AG09319 (cell line): ENCODE measurements at places on chromosomes 16 and 17.
A peak's percentile ranks its signal among the peaks of the same experiment; 100 is the strongest.

DNA sequence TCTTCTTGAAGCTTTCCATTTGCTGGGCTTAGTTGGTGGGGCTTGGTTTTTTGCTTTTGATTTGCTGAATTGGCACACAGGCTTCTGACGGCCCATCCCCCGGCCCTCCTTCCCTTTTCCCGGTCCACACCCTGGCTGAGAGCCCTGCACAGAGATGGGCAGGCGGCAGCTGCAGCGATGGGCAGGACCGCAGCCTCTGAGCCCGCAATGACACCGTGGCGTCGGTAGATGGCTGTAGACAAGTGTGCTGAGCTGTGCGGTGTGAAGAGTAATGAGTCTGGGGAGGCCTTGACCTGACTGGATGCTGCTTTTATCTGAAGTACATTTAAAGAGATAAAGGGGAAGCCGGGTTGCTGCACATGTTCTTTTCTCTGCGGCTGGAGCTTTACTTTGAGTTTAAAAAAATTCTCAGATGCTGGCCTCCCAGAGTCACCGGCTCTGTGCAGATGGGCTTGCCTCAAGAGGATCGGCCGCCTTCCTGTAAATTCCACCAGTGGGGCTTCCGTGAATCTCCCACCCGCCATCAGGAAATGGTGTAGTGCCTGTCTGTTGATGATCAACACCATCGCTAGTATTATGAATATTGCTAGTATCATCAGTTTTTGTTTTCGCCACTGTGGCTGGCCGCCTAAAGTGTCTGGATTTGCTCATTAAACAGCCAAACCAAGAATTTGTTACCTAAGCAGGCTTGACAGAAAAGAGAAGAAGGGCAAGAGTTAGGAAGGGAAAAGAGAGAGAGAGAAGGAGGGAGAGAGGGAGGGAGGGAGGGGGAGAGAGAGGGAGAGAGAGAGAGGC lies 245.6 kb upstream of the RBFOX1 start:
- no peak for DNase-seq

DNA sequence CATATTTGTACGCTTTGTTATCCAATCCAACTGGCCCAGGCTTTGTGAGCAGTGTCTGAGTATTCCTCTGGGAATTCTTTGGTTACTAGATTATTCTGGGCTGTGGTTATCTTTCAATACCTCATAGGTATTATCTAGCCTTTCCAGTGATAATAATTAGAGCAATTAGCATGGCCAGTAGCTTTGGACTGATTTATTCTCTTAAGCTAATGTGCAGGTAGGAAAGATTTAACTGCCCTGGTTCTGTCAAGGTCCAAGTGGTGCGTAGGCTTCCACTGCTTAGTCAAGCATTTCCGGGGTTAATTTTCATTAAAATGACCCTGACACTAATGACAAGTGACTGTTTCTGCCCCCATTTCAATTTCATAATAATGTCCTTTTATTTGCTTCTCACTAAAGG lies 54.2 kb upstream of the PMFBP1 start:
- no peak for DNase-seq

DNA sequence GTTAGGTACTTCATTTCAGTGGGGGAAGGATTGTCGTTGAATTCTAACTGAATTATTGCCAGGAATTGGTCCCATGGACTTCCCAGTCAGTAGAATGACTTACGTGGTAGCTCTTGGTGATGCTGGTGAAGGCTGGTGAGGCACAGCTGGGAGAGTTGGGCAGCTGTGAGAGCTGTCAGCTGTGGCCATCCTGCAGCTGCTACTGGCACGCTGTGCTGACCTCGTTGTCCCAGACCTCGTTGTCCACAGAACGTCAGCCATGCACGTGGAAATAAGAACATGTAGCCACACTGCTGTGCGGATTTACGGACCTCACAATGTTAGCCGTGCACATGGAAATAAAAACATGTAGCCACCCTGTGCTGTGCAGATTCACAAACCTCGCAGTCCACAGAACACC lies 102.3 kb downstream of the NPIPB11 start:
- DNase-seq, result no peak

GRCh38 chr16:85940214-85940613 lies 41.3 kb downstream of the IRF8 start:
- no peak for DNase-seq

- no peak for DNase-seq
Observed at GRCh38 chr17:60910415-60910814, 232.8 kb downstream of the BCAS3 start.

DNA sequence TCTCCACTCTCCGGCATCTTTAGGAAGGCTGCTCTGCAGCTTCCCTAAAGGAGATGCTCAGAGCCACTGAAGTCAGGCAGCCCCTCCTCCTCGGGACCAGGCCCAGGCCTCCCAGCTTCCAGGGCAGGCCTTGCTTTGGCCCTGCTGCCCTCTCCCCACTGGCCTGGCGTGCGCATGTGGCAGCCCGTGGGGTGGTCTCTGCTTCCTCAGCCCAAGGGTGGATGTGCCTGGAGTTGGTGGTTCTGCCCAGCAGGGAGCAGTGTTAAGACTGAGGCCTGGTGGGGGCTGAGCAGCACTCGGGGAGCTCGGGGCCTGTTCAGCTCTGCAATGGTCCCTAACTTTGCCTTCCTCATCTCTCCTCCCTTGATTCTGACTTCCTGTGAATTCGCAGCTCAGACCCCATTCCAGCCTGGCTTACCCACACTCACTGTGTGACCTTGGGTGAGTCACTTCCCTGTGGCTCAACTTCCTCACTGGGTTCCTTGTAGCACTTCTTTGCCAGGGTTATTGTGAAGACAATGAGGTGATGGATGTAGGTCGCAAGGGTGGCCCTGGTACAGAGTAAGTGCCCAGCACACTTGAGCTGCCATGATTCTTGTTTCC lies 63.2 kb downstream of the NKD1 start:
- DNase-seq, result no peak

- no peak for DNase-seq
Observed at GRCh38 chr17:6554342-6554741, 2.0 kb downstream of the PITPNM3 start.

GRCh38 chr16:20504418-20504817 lies 53.1 kb downstream of the ACSM2A start:
- DNase-seq, result no peak

DNA sequence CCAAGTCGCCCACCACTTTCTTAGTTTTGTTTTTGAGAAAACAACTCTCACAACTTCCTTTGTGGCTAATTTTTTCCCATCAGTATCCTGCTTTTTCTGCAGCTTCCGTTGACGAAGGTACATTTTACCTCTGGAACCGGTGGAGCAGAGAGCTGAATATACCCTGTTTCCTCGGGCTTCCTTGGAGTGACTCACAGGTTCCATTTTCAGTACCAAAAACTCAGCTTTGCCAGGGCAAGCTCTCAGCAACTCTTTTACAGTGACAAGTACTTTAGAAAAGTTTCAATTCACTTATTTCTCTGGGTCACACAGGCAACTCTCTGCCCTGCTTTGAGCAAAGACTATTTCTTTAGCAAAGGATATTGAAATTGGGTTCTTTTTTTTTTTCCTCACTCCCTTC lies 318.9 kb downstream of the SNX29 start:
- no peak for DNase-seq

DNA sequence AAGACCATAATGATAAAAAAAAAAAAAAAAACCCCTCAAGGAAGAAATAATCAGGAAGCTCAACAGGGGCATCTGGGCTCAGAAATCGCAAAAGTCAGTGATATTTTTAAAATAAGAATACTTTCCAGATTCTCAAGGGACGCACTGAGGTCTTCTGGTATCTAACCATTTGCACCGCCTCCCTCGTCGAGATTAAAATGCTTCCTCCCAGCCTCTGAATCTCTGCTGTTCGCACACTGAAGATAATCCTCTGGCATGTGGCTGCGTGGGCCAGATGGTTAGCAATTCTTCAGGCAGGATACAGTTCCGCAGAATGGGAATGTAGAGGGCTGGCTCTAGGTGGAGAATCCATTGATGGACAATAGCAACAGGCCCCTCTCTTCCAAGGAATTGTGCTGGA lies 211.7 kb upstream of the CDH5 start:
- DNase-seq, result no peak

DNA sequence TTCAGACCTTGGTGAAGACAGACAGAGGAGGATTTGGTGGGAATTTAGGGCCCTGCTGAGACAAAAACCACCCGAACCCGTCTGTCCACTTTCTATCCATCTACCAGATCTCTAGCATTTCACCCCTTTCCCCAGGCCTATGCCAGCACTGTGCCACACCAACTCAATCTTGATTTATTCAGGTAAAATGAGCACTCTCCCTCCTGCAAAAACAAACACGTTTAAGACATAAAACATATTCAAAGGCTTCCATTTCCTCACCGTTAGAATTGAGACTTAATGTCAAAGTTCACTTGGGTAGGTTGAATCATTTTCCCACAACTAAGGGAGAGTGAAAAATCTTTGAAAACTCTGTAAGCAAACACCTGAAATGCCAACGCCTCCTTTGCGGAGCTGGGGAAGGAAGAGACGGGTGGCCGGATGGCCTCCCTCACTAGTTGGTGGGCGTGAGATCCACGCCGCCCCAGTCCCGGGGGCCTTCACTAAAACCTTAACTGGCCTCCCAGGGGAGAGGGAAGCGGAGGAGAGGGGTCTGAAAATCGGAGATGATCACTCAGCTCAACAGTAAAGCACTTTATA lies 862 bp downstream of the DCAKD start:
- DNase-seq, result no peak

DNA sequence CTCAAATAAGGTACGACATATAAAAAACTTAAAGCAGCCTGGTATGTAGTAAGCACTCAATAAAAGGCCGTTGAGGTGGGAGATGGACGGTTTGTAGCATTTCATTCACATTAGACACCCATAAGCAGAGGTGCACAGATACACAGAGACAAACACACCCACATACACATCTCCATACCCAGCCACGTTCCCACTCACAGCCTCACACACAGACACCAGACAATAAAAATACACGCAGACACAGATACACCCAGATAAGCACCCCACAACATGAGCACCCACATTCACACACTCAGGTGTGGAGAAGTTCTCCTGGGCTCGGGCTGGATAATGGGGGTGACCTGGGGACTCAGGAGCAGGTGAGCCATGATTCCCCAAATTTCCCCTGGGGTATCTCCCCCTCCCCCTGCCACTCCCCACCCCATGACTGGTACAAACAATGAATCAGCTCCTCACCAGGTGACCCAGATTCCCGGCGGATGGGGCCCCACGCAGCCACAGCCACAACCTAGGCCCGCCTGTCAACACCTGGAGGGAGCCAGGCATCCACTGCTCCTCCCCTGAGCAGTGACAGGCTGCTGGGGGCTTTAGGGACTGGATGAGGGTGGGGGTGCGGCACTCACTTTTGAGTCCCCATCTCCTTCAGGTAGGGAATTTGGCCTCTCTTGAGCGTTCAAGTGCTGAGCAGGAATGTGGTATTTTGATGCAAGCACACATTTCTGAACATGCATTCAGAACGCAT lies 2.7 kb downstream of the DLX3 start:
- no peak for DNase-seq

- peak; percentile 90 for DNase-seq
Observed at GRCh38 chr17:60817192-60817591, 139.5 kb downstream of the BCAS3 start.

GRCh38 chr17:33049781-33050414 lies 58.3 kb downstream of the SPACA3 start:
- DNase-seq, result peak; percentile 15

DNA sequence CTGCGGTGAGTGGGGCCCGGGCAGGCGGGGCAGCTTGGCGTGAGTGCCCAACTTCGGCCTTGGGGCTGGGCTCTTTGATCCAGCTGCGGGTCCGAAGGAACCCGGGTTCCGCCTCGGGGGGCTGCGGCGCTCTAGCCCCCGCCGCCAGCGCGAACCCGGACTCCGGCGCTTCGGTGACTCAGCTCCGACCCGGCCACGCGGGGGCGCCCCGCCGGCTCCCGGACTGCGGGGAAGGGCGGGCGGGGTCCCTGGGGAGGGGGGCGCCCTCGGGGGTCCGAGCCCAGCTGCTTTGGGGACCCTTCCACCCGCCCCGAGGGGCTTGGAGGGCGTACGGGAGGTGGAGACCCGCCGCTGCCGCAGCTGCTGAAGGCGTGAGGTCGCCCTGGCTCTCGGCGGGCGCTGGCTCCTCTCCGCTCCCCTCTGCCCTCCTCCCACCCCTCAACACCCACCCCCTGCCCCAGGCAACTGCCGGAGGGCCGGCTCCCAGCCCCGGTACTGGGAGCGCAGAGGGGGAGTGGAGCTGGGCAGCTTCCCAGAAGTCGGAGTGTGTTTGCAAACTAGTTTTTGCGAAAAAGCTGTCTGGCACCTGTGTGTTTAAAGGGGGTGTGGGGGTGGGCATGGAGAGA lies 516 bp downstream of the CPNE2 start:
- DNase-seq, result no peak

DNA sequence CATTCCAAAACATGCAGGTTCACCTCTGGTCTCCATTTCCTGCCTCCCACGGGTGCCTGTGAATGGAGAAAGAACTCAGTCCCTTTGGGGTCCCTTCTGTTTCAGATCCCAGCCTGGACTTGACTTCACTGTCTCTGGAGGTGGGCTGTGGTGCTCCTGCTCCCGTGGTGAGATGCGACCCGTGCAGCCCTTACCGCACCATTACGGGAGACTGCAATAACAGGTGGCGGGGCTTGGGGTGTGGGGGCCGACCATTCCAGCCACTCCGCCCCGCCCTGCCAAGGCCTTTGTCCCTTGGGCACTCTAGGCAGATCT lies 10.5 kb downstream of the LPO start:
- DNase-seq, result no peak

DNA sequence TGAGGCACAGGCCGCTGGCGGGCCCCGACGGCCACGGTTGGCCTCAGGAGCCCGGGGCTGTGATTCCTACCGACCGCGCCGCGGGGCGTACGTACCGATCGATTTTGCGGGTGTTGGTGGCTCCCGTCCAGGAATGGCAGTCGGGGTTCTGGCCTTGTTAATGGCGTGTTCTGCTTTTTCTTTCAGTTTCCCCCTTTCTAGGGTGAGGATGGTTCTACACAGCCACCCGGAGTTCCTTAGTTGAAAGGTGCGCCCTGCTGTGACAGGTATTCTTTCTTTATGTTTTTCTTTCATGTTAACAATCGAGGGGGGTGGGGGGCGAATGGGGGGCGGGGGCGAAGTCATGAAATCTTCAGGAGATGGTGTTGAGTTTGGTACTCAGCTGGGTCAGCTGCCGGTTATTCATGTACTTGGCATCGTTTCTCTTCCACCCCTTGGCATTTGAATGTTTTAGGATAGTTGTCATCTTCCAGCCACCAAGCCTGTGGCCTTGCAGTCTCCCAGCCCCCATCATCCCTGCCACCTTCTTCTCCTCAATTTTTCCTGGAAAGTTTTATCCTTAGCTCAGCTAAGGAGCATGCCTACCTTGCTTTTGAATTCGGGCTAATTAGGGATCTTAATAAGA lies 802 bp downstream of the CYLD start:
- DNase-seq, result no peak

- peak; percentile 67 for DNase-seq
Observed at GRCh38 chr16:66650707-66651473, 45.7 kb downstream of the CMTM4 start.

- peak; percentile 42 for DNase-seq
Observed at GRCh38 chr16:1772908-1773702, at the start of gene MRPS34. MRPS34 (minus strand) TSS chr16:1773134; CDS start chr16:1773119, 15 bp downstream.

GRCh38 chr17:13140750-13141149 lies 122.9 kb upstream of the ELAC2 start:
- DNase-seq, result no peak

- no peak for DNase-seq
Observed at GRCh38 chr16:55443434-55444346, 35.3 kb upstream of the MMP2 start.
